ENCODE measurements at places on chromosomes 5 and 9.
A peak's percentile ranks its signal among the peaks of the same experiment; 100 is the strongest.

DNA sequence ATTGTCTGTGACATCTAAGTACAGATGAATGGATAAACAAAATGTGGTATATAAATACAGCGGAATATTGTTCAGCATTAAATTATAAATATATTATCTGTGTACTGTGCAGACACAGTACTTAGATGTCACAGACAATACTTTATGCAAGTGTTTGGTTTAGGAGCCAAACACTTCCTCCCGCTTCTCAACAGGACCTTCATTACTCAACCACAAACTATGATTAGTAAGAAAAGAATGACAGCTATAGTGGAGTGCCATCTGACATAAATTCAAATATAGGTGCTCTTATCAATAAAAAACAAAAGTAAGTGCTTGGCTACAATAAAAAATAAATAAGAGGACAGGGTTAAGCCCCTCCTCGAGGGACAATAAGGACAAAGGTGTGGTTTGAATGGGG lies 38.9 kb upstream of the STX17 start:
- DNase-seq: no peak

DNA sequence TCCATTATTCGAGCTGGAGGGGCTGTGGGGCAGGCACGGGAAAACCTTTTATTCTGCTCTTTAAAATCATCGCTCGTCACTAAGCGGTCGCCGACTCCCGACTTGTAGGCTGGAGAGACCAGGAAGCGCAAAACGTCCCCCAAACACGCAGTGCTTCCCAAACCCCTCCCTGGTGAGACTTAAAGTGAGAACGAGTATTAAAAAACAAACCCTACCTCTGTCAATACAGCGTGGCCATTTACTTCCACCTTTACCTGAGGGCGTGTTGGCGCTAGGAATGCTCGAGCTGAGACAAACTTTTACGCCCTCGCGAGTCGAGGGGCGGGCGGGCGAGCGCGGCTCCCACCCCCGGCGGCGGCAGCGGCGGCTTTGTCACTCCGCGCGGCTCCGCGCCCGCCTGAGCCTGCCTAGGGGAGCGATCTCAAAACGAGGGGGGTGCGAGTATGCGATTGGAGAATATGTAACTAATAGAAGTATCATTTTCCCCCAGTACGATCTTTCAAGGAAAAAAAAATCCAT lies at the start of gene NR2F1-AS1:
Gene NR2F1-AS1, minus strand, starts transcription at position 293 of the 519 bp plus-strand sequence.
- DNase-seq: peak; percentile 68

DNA sequence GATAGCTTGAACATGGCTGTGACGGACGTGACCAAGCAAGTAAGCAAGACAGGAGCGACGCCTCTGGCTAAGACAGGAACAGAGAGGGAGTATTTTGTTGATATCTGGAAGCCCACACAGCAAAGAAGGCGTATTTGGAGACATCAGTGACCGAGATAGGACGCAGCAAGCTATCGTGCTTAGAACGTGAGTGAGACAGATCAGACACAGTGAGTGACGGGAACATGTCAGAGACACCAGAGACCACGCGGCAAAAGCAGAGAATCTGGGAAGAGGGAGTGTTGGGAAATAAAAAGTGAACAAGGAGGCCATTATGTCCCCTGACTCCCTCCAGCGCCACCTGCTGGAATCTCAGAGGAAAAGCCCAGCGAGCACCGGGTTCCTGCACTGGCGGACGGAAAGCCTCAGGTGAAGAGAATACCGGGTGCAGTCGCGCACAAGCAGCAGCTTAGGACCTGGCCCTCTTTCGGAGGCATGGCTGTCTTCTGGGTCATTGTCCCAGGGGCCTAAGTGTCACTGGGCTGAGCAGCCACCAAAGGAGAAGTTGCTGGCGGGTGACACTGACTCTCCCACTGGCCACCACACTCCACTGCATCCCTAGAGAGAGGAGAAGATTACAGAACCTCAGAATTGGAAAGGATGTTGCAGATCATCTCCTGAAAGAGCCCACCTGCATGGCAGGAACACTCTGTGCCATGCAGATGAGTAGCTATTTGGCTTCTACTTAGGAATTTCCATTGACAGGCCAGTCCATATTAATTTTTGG lies 99.1 kb downstream of the FBXO38 start:
- DNase-seq: peak; percentile 40

DNA sequence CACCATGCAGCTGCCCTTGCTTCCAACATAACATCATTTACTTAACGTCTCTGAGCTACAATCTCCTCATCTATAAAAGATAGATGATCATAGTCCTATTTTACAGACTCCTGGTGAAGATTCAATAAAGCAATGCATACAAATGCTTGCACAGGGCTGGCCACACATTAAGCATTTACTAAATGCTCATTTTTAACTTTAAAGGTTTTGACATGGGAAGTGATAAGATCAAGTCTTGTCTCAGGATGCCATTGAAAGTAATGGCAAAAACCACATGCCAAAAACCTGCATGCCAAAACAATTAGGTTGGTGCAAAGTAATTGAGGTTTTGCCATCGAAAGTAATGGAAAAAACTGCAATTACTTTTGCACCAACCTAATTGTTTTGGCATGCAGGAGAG lies 181.2 kb upstream of the ADRA1B start:
- DNase-seq: no peak

GRCh38 chr9:4022435-4023067 lies 277.3 kb downstream of the GLIS3 start:
- no peak for DNase-seq

GRCh38 chr5:176892663-176893062 lies 6.5 kb downstream of the HK3 start:
- DNase-seq: no peak

- peak; percentile 71 for DNase-seq
These were observed 26.9 kb upstream of the PLIN2 start for GRCh38 chr9:19154135-19154612.

GRCh38 chr5:171593976-171594375 lies 174.5 kb downstream of the FGF18 start:
- no peak for DNase-seq

DNA sequence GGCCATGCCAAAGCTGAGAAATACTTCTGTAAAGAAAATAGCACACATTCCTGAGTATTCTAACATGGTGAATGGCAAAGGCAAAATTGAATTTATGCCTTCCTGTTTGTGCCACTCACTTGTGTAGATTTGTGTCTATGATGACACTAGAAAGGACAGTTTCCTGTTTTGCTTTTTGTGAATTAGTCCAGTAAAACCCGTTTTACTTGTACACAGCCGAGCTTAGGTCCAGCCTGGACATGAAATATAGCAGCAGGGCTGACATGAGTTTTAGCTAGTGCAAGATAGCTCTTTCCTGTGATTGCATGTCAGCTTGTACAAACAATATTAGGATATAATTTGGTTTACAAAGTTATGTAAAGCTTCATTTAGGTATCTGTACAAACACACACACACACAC lies 1891.7 kb upstream of the WWC1 start:
- DNase-seq: no peak

DNA sequence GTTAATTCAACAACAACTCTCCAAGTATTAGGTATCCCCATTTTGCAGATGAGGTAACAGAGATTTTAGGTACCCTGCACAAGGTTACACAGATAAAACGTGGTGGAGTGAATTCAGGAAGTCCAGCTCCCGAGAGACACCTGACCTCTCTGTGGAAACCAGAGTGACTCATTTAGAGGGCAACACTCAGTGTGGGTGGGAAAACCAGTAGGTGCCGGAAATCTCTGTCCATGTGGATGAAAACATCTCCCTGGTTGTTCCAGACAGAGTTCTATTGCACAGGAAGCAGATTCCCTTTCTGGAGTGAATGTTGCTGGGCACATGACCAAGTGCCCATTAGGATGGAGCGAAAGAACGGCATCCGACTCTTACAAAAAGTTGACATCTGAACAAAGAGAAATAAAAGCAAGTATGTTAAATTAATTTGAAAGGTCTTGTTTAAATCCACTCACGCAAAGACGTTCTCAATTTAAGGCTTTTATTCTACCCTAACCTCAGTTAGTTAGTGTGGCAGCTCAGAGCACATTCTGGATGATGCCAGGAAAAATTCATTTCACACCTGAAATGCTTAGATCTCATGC lies 391.9 kb upstream of the WWC1 start:
- peak; percentile 73 for DNase-seq

DNA sequence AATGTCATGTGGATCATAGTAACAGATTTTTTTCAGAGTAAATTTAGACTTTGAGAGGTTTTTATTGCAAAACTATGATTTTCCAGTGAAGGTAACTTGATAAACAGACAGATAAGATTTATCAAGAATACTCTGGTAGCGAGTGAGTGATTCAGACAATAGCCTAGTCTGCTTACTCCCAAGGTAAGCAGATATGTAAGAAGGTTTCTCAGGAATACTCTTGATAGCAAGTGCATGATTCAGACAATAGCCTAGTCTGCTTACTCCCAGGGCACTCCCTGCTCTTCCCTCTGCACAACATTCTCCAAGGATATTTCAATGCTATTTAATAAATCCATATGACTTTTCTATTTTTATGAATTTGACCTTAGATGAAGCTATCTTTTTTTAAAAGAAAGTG lies 1881.5 kb downstream of the EFNA5 start:
- DNase-seq: no peak
